ENCODE measurements at places on chromosomes 3 and 15. TPM values are rescaled to one million over a fixed set of nuclear protein-coding genes. Genes with fewer than 3 reads are reported as not detected.

SPATA12 gene
- total RNA-seq, result 0.15 TPM

ATP1B3 gene
- 69.5 TPM for total RNA-seq

SLC27A2 gene
- total RNA-seq, result not detected

CDHR4 gene
- not detected for total RNA-seq

RARRES1 gene
- total RNA-seq, result 232 TPM

C3orf52 gene
- total RNA-seq, result 1.5 TPM

FGD5 gene
- 1.7 TPM for total RNA-seq

GSK3B gene
- 33.7 TPM for total RNA-seq

KCNMB2 gene
- total RNA-seq, result under 0.01 TPM

KLF15 gene
- total RNA-seq, result 4.1 TPM

CCDC39 gene
- 0.17 TPM for total RNA-seq

PROS1 gene
- 25.2 TPM for total RNA-seq

GREM1 gene
- total RNA-seq, result 141 TPM

CYP8B1 gene
- total RNA-seq, result not detected

PARP15 gene
- 0.87 TPM for total RNA-seq

NPAP1 gene
- not detected for total RNA-seq

MYL3 gene
- not detected for total RNA-seq

EFCC1 gene
- total RNA-seq, result not detected

HPS3 gene
- total RNA-seq, result 50.8 TPM

PTH1R gene
- 0.66 TPM for total RNA-seq

GOLGA6D gene
- total RNA-seq, result not detected

ACSBG1 gene
- under 0.01 TPM for total RNA-seq

ATP13A5 gene
- total RNA-seq, result not detected

NUP210 gene
- under 0.01 TPM for total RNA-seq

PRKCD gene
- total RNA-seq, result 7.3 TPM

SERINC4 gene
- not detected for total RNA-seq

ARHGEF3 gene
- total RNA-seq, result 16.7 TPM

C2CD4B gene
- total RNA-seq, result not detected

CCR3 gene
- 0.33 TPM for total RNA-seq

EPHB3 gene
- 18.0 TPM for total RNA-seq

RTP1 gene
- not detected for total RNA-seq

ARMC8 gene
- total RNA-seq, result 51.5 TPM

LMAN1L gene
- 0.15 TPM for total RNA-seq

COL6A5 gene
- not detected for total RNA-seq

GOLGA8T gene
- total RNA-seq, result not detected

SLC24A5 gene
- not detected for total RNA-seq

FSIP1 gene
- 1.6 TPM for total RNA-seq

COMMD4 gene
- 67.8 TPM for total RNA-seq

PLIN1 gene
- 0.50 TPM for total RNA-seq

AGTR1 gene
- total RNA-seq, result 3.3 TPM

CD96 gene
- not detected for total RNA-seq

ADGRG7 gene
- total RNA-seq, result not detected

MOBP gene
- total RNA-seq, result under 0.01 TPM

SOX2 gene
- not detected for total RNA-seq

SPTSSB gene
- total RNA-seq, result 0.58 TPM

CAV3 gene
- not detected for total RNA-seq

ISY1 gene
- total RNA-seq, result 36.9 TPM

ESYT3 gene
- not detected for total RNA-seq

All from smooth muscle cell of trachea (primary cell).